ENCODE measurements at places on chromosomes 3 and 15.

GRCh38 chr3:128781164-128781563 is 55.2 kb downstream of the RAB7A start:
- no peak for DNase-seq

- DNase-seq = no peak
Observed at GRCh38 chr3:126446301-126446700, 29.4 kb downstream of the ZXDC start.

- DNase-seq = no peak
Observed at GRCh38 chr3:117252208-117252607, 542.6 kb downstream of the TUSC7 start.

GRCh38 chr3:18127859-18128681 is 297.1 kb downstream of the SATB1 start:
- DNase-seq = no peak

DNA sequence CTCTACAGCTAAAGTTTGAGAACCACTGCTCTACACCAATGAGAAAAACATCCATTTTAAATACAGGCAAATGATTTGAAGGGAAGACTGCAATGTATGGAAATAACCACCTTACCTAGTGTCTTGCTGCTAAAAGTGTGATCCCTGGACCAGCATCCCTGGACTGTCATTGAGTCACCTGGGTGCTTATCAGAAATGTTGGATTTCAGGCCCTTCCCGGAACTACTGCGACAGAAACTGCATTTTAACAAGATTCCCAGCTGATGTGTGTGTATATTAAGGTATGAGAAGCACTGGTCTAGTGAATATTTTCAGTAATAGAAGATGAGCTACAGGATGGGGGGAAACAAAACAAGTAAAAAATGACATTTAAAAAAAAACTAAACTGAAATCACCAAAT is 324.1 kb downstream of the MECOM start:
- DNase-seq = no peak

DNA sequence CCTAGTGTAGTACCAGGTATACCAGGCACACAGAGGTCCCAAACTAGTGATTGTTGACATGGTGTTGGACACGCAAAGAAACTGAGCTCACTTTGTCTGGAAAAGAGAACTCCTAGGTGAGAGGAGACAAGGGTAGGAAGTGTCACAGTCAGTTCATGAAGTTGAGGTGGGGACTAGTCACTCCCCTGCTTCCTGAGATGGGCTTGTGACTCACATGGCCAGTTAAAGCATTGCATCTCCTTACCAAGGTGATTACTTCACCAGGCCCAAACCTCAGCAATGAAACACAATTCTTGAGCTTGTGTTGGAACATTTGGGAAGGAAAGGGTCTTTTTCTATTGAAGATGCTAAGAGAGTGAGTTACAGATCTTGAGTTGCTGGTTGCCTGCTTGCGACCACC is 49.2 kb upstream of the RAD18 start:
- DNase-seq = no peak

- no peak for DNase-seq
Observed at GRCh38 chr3:52490939-52491526, 4.1 kb upstream of the STAB1 start.

DNA sequence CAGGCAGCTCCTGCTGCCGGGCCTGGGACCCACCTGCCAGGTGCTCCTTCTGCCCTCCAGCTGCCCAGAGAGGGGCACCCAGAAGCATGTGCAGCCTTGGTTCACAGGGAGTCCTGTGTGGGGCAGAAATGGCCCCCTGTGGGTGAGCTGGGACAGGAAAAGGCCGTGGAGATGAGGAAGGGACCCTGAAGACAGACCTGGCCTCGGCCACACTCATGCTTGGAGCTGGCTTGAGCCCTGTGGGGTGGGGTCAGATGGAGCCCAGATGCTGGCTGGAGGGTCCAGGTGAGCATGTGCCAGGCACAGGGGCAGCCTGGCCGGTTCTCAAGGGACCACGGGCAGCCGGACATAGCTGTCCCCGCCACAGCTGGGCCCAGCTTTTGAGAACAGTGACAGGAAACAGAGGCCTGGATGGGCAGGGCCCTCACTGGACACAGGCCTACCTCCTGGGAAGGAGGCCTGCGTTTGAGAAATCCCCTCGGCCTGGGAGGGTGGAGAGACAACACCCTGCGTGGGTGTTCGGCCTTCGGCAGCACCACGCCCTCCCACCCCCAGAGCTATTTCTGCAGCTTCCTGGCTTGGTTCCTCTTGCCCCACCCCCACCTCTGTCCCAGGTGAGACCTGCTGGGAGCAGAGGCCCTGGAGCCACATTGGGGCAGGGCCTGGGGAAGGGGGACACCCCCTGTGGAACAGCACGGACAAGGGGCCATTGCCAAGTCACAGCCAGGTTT is 132.6 kb upstream of the MEF2A start:
- no peak for DNase-seq

DNA sequence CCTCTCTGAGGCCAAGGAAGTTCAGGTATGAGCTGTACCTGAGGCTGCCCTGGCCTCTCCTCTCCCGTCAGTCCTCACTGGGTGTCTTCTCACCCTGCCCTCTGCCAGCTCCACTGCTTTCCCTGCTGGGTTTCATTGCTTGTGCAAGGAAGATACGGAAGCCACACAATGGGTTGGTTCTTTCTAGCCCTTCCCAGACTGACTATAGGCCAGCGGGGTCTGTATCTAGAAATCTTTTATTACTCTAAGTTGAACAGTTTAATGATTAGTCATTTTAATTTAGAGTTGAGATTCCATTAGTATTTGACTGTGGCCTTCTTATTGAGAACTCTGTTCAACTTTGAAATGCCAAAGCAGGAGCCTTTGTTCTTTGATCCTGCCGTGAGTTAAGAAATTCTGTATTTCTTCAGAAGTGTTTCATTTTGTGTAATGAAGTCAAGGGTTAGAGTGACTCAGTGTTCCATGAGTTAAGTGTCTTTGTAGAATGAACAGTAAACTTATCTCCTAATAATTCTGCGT is 16.2 kb downstream of the C3orf62 start:
- no peak for DNase-seq

DNA sequence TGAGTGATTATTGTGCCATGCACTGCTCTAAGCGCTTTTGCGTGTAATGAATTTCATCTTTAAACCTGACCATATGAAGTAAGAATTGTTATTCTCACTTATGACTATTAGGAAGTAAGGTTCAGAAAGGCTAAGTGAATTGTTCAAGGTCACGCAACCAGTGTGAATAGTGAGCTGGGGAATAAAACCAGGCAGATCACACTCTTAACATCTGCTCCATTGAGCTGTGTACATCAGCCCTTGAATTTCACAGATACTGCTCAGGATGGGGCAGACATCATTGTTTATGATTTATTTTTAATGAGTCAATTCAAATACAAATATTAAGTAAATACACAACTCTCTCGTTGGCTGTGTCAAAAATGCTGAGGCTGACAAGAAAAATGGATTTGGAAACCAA is 184.5 kb downstream of the FNDC3B start:
- DNase-seq = no peak

GRCh38 chr15:42101861-42102260 is 7.5 kb upstream of the PLA2G4D start:
- no peak for DNase-seq

GRCh38 chr3:122677216-122677615 is 3.4 kb upstream of the PARP14 start:
- no peak for DNase-seq

GRCh38 chr3:82033186-82033585 is 271.7 kb upstream of the GBE1 start:
- DNase-seq = no peak

GRCh38 chr15:42010434-42010833 is 10.4 kb downstream of the PLA2G4E start:
- DNase-seq = peak; percentile 86

DNA sequence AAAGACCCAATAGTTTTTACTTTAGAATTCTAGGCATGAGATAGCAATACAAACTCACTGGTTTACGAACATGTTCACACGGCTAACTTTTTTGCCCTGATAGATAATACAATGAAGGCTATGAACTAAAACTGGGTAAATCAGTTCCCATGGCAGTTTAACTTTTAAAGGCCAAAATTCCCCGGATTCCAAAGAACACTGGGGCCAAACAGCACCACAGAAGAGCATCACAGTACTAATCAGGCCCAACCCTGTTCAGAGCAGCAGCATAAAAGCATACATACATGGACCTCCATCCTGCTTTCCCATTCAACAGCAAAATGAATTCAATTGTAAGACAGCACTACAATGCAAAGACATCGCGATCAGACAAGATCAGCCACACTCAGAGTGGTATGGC is 540.3 kb upstream of the CCDC54 start:
- DNase-seq = no peak

DNA sequence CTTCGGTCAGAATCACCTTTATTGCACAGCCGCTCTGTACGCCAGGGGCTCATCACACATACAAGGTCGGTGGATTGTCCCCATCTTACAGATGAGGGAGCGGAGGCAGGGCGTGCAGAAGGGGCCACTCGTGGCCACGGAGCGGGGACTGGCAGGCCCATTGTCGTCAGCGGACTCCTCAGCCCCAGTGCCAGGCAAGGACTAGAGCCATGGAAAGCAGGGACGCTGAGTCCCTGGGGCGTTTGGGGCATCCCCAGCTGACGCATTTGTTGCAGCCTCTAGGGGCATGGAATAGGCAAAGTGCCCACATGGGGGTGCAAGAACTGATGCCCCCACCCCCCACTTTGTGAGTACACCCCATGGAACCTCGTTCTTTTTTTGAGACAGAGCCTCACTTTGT is 29.8 kb upstream of the FURIN start:
- no peak for DNase-seq

DNA sequence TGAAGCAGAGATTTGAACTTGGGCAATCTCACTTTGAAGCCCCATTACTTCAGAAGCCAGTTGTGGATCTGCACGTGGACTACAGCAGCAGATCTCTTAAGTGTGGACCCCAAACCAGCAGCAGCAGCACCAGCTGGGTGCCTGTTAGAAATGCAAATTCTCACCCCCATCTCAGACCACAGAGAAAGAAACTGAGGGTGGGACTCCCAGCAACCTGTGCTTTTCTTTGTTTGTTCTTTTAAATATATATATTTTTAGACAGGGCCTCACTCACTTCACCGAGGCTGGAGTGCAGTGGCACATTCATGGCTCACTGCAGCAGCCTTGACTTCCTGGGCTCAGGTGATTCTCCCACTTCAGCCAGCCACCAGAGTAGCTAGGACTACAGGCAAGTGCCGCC is 53.2 kb downstream of the SLTM start:
- no peak for DNase-seq

- DNase-seq = no peak
Observed at GRCh38 chr3:17140670-17141505, 256.1 kb downstream of the PLCL2 start.

DNA sequence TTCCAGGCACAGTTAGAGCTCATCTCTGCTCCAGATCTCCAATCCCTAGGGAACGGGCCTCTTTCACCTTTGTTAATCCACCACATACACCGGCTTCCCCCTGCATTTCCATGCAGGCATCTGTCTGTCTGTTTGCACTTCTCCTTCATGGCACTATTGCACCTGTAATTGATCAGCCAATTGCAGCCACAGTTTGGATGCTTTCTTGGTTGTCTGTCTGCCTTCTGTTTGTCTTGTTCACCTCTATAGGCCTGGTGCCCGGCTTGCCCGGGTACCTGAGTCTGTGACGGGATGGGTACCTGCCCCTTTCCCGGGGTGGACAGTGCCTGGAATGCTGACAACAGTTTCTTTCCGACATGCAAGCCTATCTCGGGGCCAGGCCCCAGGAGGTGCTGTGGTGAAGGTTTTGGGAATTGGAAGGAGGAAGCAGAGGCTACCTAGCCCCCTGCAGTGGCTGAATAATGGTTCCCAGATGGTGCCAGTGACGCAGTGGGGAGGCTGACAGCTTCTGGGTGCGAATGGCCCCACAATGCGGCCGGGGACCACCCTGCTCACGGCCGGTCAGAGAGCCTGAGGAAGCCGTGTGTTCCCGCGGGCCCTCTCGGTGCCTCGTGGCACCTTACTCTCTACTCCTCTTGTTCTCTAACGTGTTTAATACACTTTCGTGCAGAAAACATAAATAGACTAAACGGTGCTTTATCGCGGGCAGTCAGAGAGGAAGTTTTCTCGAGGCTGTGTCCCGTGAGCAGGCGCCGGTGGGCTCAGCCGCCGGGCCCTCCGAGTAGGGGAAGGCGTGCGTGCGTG is 31.3 kb upstream of the RAB6B start:
- DNase-seq = no peak

DNA sequence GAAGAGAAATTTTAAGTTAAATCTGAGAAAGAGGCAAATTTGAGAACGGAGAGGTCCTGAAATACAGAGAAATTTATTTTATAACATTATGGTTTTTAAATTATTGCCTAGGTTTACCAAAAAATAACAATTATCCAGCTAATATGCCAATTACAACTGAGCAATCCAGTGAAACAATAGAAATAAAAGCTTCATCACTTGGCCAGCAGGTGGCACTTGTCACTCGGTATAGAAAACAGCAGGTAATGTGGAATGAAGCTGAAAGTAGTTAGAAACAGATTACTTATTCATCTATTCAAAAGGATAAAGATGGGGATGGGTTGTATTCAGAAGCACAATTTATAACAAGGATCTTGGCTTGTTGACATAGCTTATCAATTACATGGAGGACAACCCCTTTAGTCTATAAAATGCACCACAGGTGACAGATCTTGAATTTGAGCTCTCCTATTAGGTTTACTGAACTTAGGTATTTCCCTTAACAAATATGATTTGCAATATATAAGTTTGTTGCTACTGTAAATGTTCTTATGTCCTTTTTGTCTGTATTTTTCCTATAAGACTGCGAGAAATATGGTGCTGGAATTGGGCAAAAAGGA is 70.1 kb upstream of the GUCA1C start:
- peak; percentile 71 for DNase-seq

DNA sequence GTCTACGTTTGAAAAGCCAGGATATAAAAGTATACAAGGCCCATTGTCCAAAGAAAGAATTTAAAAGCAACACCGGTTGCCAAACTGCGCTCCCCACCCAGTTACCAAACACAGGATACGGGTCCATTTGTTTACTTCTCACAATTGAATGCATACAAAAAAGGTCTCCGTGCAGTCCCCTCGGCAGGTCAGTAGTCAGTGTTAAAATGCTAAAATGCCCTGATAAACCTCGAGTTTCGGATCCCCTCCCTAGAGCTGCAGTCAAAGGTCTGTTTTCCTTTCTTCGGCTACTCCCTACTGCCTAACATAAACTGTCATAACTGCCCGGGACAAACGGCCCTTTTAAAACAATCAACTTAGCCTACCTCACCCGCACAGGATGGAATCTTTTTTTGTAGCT is 534.6 kb downstream of the FOXP1 start:
- no peak for DNase-seq

DNA sequence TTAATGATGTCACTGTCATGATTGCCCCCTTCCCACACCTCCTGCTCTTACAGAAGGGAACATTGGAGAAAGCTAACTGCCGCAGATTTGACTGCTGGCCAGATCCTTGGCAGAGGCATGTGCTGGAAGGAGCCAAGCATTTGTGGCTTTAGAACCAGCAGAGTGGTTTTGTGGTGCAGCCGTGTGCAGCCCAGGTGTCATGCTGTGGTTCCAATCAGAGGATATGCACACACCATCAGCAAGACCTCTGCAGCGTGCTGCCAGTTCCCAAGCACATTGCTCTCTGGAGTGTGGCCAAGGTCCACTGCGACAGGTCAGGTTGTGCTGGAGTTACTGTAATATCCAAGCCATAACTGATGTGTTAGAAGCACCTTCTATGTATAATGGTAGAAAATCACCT is 61.6 kb downstream of the OTOL1 start:
- DNase-seq = peak; percentile 94

GRCh38 chr3:178384321-178385230 is 151.7 kb upstream of the KCNMB2 start:
- DNase-seq = no peak
